ENCODE measurements at places on chromosomes 12 and 14.

- no peak for DNase-seq
Observed at GRCh38 chr14:73610687-73611086, 1.6 kb upstream of the ACOT6 start.

- DNase-seq, result no peak
Observed at GRCh38 chr12:78359520-78359919, 505.1 kb upstream of the SYT1 start.

DNA sequence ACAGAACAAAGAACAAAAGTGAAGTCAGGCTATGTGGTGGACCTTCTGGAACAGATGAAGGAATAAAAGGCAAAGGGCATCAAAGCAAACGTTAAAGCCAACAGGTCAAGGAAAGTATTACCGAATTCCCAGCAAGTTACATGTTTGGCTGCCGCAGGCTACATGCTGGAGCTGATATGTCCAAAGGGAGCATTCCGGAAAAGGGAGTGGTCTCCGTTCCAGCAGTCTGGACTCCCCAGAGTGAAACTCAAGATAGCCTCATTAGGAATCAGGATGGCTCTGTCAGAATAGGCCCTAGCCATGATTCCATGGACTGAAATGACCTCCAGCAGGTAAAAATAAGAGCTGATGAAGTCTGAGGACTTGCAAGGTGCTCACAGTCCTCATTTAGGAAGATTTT is 379.8 kb upstream of the PRICKLE1 start:
- no peak for DNase-seq

- no peak for DNase-seq
Observed at GRCh38 chr12:114420944-114421335, 15.0 kb upstream of the TBX5 start.

GRCh38 chr14:91453744-91454143 is 36.1 kb upstream of the CCDC88C start:
- no peak for DNase-seq

- DNase-seq, result no peak
Observed at GRCh38 chr12:3542911-3543310, 51.9 kb downstream of the PRMT8 start.

DNA sequence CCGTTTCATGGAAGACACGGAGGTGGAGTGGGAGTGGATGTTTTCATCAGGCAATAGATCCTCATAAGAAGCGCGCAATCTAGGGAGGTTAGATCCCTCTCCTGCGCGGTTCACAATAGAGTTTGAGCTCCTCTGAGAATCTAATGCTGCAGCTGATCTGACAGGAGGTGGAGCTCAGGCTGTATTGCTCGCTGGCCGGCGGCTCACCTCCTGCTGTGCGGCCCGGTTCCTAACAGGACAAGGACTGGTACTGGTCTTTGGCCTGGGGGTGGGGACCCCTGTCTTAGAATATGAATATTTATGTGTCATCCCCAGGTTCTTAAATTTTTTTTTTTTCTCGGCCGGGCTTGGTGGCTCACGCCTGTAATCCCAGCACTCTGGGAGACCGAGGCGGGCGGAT is 36.7 kb downstream of the PRICKLE1 start:
- no peak for DNase-seq

DNA sequence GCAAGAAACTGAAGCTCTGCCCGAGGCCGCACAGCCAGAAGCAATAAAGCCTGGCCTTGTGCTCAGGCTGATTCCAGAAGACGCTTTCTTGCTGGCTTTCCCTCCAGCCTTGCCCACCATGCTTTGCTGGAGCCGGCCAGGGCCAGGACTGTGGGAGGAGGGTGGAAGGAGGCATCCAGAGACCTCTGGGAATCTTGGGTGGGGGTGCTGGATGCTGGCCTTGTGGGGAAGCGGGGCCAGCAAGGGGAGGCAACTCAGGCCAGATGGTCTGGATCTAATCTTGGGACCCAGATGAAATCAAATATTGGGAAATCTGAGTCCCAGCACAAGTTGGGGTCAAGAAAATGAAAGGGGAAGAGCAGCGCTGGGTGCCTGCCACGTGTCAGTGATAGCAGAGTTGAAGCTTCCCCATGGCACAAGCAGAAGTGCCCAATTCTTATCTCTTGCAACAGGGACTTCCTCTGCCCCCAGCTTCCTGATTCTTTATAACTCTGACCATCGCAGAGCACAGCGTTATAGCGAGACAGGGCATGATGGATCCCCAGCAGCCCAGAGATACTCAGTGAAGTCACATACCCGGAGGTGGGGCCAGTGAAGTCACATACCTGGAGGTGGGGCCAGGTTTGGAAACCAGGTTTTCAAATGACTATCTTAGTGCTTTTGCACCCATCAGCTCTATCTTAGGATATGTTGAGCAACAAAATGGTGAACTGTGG is 6.4 kb upstream of the RABGGTA start:
- DNase-seq, result no peak

DNA sequence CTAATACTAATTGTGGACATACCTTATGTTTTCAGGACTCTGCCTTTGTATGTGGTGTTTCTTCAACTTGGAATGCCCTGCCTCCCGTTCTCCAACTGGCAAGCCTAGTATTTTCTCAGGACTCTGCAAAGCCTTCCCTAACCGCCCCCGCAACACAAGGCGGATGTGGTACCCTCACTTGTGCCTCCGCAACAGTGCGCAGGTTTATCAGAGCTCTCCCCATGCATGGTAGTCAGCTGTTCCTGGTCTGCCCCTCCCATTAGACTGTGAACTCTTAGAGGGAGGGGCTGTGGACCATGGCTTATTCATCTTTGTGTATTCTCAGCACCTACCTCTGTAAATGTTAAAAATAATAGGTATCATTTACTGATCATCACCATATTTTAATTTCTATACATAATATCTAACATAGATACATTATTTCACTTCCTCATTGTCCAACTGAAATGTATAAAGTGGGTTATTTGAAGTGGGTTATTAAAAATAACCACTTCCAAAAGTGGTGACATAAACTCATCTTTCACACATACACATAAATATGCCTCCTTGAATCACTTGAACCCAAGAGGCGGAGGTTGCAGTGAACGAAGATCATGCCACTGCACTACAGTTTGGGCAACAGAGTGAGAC is 9.0 kb downstream of the LPAR5 start:
- no peak for DNase-seq

- no peak for DNase-seq
Observed at GRCh38 chr14:77158175-77158881, 16.7 kb upstream of the ZDHHC22 start.

DNA sequence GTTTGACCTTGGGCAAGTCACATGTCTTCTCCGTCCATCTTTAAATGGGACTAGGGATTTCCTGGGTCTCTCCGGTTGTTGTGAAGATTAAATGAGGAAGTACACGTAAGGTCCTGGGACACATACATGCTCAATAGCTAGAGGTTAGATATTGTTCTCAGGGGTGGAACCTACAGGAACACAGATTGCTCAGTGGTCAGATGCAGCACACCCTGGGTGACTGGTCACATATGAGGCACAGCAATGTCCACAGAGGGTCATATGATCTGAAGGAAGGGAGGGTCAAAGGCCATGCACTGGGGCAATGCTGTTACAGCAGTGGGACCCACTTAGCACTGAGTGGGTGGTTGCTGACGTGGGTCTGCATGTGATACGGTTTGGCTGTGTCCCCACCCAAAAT is 11.4 kb upstream of the SLC8B1 start:
- DNase-seq, result no peak

- DNase-seq, result no peak
Observed at GRCh38 chr12:48291511-48291910, 59.2 kb downstream of the ZNF641 start.

DNA sequence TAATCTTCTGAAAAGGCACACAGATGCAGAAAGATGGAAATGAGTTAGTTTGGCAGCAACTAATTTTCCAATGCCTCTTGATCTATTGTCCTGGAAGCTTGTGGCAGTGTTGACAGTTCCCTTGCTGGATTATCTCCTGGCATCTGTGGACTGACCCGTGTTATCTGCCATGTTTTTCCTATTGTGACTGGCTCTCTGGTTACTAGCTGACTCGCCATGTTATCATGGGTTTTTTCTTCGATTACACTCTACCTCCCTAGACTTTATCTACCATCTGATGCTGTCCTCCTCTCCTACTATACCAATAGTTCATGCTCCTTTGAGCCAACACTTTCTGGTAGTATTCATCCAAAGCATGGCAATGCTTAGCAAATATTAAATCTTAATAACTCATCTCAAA is 63.3 kb upstream of the FLRT2 start:
- no peak for DNase-seq

GRCh38 chr12:116087962-116088361 is 189.5 kb downstream of the MED13L start:
- no peak for DNase-seq

- DNase-seq, result no peak
Observed at GRCh38 chr14:70701610-70702009, 59.9 kb downstream of the TTC9 start.

GRCh38 chr14:83255015-83255726 is 1721.5 kb upstream of the SEL1L start:
- DNase-seq, result no peak

DNA sequence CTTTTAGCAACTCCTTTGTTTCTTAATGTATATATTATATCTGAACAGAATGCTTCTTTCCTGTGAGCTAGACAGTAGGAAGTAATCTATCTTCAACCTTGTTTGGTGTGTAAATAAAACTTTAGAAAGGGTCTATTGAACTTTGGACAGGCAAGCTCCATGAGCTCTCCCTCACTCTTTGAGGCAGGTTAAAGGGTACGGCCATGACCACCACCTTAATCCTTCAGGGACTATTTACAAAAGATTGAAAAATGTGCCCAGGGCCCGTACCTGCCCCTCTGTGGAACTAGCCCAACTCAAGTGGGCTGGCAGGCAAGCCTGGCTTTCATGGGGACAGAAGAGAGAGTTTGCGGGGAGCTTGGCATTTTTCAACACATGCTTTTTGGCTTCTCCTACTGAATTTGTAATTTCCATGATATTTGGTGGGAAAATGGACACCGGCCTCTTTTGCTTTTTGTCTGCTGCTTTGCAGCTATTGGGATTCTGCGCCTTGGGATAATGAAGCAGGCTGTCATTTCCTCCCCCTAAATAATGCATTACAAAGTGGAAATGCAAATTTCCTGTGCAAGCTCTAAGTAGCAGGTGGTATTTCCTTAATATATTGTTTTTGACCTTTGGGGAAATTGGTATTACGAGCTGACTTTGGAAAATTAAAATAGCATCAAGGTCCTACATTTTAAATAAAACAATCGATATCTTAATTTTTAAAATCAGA is 106.0 kb downstream of the HMGA2 start:
- no peak for DNase-seq

GRCh38 chr14:51582437-51582836 is 69.3 kb upstream of the FRMD6 start:
- no peak for DNase-seq

- DNase-seq, result no peak
Observed at GRCh38 chr12:55683676-55684075, 24.0 kb downstream of the ITGA7 start.

- DNase-seq, result no peak
Observed at GRCh38 chr12:106204312-106204711, 43.5 kb downstream of the CKAP4 start.

GRCh38 chr14:103820908-103821307 is 26.5 kb downstream of the PPP1R13B start:
- DNase-seq, result no peak

- no peak for DNase-seq
Observed at GRCh38 chr12:126055521-126055920, 990.3 kb downstream of the AACS start.

DNA sequence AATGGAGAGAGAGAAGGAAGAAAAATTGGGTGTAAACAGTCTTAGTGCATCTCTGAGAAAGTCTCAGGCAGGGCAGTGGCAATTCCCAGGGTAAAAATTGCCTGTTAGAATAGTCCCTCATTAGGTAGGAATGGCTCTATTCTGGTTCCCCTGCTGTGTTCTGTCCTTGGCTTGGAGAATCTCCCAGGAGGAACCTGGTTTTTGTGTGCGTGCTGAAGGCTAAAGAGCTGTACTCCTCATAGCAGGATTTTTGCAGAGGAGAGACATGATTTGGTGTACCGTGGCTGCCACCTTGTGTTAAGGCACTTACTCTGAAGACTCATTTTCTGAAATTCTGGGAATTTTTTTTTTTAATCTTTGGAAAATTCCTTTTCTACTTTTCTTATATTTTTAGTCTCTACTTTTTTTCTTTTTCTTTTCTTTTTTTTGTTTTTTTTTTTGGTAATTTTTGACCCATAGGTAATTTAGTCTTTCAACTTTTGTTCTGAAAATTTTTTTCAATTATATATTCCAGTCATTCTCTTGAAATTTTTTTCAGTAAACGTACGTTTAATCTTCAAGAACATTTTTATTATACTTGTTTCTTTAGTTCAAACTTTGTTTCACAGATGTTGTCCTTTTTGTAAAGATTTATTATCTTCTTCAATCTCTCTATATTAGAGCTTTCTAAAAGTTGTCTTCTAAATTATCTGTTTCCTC is 63.8 kb downstream of the FBXO33 start:
- DNase-seq, result no peak

GRCh38 chr14:76922092-76922491 is 95.9 kb downstream of the LRRC74A start:
- DNase-seq, result no peak

- DNase-seq, result no peak
Observed at GRCh38 chr14:91255026-91255695, 10.7 kb upstream of the GPR68 start.

- no peak for DNase-seq
Observed at GRCh38 chr12:121295116-121295745, 1.3 kb downstream of the CAMKK2 start.

DNA sequence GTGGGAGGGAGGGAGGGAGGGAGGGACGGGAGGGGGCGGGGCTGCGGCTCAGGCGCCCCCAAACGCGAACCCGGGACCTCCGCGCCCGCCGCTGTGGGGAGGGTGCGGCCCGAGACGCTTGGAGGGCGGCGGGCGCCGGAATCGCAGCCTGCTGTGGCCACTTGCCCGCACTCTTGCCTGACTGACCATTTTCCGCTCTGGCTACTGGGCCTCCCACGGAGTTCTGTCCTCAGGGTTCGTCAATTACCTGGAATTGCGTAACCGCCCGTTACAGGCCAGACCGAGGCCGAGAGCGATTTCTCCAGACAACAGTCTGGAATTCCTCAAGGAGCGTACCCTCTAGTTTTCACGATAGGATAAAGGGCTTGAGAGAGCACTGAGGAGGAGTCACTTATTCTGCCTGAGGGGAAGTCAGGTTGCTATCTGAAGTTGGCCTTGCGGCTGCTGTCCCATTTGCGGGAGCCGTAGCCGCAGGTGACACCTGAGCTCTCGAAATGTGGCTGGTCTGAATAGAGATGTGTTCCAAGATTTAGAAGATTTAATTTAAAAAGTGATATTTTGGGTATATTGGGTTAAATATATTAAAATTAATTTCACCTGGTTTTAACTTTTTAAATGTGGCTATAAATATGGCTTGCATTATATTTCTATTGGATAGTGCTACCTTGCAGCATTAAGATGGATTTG is 446 bp upstream of the ZNF641 start:
- no peak for DNase-seq

DNA sequence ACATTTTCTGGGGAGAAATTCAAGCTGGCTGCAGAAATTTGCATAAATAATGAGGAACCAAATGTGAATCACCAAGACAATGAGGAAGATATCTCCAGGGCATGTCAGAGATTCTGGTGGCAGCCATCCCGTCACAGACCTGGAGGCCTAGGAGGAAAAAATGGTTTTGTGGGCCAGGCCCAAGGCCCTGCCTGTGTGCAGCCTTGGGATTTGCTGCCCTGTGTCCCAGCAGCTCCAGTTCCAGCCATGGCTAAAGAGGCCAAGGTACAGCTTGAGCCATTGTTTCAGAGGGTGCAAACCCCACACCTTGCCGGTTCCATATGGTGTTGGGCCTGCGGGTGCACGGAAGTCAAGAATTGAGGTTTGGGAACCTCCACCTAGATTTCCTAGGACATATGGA is 147.5 kb downstream of the ADCK1 start:
- no peak for DNase-seq
